ENCODE measurements at places on chromosomes 11 and 22.

DNA sequence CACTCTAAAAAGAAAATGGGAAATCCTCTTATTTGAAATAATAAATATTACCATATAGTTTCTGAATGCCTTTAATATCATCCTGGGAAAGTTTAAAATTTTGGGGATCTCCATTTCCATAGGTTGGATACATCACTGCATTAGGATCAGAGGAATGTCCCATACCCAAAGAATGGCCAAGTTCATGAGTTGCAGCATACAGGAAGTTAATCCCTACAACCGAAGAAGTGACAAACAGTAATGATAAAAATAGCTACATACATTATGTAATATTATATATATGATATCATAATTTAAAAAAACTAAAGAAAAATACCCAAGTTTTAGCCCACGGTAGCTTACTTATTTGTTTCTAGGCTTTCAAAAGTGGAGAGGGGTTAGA lies 7.4 kb downstream of the MMP7 start:
- no peak for DNase-seq

- no peak for DNase-seq
Measured at GRCh38 chr11:33842236-33842915, 49.5 kb downstream of the LMO2 start.

GRCh38 chr11:128535468-128536457 lies 51.6 kb downstream of the ETS1 start:
- no peak for DNase-seq

DNA sequence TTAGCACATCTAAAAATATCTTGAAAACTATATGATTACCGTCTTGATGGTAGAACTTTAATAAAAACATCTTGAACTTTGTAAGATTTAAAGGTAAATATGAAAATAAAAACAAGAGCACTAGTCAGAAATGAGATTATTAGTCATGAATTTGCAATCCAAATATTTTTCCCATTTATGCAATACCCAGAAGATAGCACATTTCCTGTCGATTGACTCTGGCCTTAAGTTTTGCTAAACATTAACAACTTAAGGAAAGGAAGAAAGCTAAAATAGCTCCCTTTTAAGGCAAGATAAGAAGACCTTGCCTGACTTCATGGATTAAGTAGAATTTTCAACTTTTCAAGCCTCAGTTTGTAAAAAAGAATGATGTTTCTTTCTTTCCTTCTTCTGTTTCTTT lies 1374.7 kb upstream of the RAG2 start:
- DNase-seq: no peak

DNA sequence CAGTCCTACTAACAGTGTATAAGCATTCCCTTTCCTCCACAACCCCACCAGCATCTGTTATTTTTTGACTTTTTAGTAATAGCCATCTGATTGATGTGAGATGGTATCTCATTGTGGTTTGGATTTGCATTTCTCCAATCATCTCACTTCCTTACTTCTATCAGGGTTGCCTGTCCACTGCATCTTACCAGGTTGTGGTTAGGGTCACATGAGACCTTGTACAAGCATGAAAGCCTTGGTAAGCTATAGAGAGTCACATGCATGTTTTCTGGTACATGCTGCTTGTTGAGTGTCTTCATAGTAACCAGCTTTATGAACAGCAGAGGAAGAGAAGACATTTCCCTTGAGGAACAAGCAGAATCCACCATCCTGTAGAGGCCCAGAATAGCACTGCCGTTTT lies 102.9 kb upstream of the PAX6 start:
- DNase-seq: no peak

- no peak for DNase-seq
Measured at GRCh38 chr11:64856382-64857227, 12.2 kb upstream of the CDC42BPG start.

GRCh38 chr22:26516503-26516902 lies 4.2 kb upstream of the TFIP11 start:
- DNase-seq: no peak

DNA sequence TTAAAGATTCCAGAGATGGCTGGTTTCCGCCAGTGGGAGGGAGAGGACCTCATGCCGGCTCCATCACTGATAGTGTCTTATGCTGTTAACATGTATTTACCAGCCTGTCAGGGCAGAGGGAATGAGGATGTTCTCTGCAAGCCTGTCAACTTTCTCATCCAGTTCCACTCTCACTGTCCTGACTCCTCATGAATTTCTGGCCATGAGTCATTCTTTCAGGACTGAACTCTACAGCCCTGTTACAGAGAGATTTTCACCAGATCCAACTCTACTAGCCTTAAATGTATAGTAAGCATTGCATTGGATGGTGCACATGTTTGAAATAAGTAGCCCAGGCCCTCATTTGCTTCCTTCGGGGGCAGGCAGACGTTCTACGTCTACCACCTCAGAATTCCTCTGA lies 387.7 kb downstream of the TMEM135 start:
- DNase-seq: no peak

- peak; percentile 30 for DNase-seq
Measured at GRCh38 chr22:37804881-37805809, 2.6 kb upstream of the GCAT start.

GRCh38 chr11:44266056-44266780 lies 43.7 kb downstream of the ALX4 start:
- no peak for DNase-seq

All from stimulated activated CD8-positive, alpha-beta memory T cell treated with anti-CD3 and anti-CD28 coated beads, Interleukin-12 subunit alpha, Interleukin-12 subunit beta, amount 100 ng/mL, for 1 hour (primary cell).